Left lung (tissue), 14 donors: ENCODE measurements at places on chromosomes 6 and 20. TPM values are rescaled to one million over a fixed set of nuclear protein-coding genes. Genes with fewer than 3 reads are reported as not detected.

DNA sequence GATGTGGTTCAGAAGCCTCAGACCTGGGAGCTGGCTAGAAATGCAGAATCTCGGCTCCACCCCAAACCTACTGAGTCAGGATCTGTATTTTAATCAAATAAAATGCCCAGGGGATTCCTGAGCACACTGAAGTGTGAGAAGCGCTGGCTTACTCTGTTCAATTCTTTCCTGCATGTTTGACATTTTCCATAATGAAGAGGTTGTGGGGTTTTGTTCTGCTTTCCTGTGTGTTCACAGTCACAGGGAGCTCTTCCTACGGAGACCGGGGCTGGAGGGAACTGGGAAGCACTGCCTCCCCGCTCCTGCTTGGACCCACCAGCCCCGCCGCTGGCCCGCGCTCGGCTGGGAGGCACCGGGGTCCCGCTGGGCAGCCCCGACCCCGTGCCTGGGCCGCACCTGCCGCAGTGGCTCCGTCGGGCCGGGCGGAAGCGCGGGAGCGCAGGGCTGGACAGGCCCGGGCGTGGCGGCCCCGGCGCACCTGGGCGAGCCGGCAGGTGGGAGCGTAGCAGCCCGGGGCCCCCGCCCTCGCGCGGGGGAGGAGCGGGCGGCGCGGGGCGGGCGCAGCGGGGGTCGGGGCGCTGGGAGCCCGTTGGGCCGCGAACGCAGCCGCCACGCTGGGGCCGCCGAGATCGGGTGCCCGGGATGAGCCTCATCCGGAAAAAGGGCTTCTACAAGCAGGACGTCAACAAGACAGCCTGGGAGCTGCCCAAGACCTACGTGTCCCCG is at the start of gene MAPK13:
TSS of gene MAPK13 (plus strand) at position 573 of the 726 bp plus-strand sequence. CDS start at position 643, 70 bp downstream.
- no peak for DNase-seq

GRCh38 chr6:130760006-130760405 is 67.2 kb upstream of the SMLR1 start:
- DNase-seq, result no peak

Gene CDS2
- polyA plus RNA-seq, result 32.4 TPM

Gene EYA2
- polyA plus RNA-seq, result 0.87 TPM
